Islet precursor cell (in vitro differentiated cells): ENCODE measurements at places on chromosomes 2 and 18.
A peak's percentile ranks its signal among the peaks of the same experiment; 100 is the strongest.

GRCh38 chr18:13281406-13281805, 62.8 kb downstream of the LDLRAD4 start:
- no peak for DNase-seq

DNA sequence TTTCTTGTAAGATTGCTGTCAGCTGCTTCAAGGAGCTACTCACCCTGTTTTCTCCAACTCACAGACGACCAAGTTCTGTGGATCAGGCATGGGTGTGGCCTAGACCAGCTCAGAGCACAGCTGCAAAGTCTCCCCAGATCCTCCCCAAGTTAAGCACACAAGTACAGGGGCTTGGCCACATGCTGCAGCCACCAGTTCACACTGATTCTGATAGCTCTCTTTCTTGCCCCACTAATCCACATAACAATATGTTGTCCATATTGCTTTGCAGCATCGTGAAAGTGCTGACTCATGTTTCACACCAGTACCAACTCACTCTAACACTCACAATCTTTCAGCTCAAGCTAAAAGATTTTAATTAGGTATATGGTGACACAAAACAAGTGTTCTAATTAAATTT, 437.0 kb downstream of the PARD3B start:
- DNase-seq, result peak; percentile 54

- DNase-seq, result no peak
Measured at GRCh38 chr2:215874418-215874817, 138.9 kb downstream of the MREG start.

GRCh38 chr18:22964116-22964515, 31.0 kb downstream of the RBBP8 start:
- DNase-seq, result no peak

DNA sequence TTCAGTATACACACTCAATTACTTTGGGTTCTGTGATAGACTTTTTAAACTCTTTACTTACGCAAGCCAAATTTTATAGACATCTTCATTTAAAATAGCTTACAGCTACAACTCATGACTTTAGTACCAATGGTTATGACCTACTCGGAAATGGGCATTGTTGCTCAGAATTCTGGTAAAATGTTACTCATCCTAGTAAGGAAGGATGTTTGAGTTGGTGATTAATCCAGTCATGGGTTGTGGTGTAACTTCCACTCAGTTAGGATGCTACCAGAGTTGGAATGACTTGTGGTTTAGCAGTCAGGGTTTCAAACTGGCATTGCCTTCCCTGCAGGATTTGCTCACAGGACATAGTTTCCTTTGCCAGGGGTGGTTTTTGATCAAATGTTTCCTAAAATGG, 7.4 kb upstream of the NPC1 start:
- DNase-seq, result no peak

DNA sequence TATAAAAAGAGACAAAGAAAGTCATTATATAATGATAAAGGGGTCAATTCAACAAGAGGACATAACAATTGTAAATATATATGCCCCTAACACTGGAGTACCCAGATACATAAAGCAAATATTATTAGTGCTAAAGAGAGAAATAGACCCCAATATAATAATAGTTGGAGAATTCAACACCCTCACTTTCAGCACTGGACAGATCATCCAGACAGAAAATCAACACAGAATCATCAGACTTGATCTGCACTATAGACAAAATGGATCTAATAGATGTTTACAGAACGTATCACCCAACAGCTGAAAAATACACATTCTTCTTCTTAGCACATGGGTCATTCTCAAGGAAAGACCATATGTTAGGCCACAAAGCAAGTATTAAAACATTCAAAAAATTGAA, 31.7 kb downstream of the CLHC1 start:
- no peak for DNase-seq

DNA sequence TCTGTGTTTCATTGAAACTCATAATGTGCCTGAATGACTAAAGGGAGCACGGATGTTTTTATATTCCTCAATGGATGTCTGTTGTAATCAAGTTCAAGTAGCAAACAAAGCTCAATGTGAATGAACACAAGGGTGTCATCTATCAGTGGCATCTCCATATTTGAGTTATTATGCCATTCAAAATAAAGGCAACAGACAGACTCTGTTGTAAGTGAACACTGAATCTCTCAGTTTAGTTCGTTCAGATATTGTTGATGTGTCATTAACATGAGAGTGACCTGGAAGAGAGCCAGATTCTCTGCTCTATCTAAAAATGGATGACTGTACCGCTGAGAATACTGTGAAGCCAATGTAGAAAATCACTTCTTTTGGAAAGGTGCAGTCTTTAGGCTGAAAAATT, 118.7 kb downstream of the NUP35 start:
- no peak for DNase-seq

- DNase-seq, result peak; percentile 84
Measured at GRCh38 chr2:219684721-219685689, 57.6 kb downstream of the SLC4A3 start.

DNA sequence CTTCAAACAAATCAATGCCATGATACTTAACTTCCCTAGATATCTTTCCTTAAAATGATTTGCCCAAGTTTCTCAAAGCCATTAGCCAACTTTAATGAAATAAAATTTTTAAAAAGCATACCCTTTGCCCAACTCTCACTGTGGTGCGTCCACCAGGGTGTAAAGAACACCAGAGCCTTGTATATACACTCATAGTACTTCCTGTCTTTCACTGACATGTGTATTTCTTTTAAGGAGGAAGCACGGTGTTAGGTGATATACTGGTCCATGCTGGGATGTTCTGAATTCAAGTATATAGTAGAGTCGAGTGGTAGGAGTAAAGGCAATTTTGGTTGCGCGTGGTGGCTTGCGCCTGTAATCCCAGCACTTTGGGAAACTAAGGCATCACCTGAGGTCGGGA, 22.7 kb downstream of the AAK1 start:
- no peak for DNase-seq

DNA sequence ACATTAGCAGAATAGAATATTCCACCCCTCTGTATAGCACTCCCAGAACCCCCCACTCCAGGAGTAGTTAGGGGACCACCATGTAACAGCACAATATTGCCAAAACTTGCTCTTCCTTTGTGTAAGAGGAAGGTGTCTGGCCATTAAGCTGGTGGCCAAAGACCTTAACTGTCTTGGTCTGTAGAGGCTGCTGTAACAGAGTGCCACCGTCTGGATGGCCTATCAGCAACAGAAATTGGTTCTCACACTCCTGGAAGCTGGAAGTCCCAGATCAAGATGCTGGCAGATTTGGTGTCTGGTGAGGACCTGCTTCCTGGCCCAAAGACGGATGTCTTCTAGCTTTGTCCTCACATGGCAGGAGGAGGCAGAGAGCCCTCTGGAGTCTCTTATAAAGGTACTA, 61.6 kb upstream of the TGFA start:
- no peak for DNase-seq

GRCh38 chr2:67806816-67807215, 256.0 kb downstream of the C1D start:
- DNase-seq, result no peak

- no peak for DNase-seq
Measured at GRCh38 chr2:156399224-156399949, 36.8 kb upstream of the GPD2 start.

DNA sequence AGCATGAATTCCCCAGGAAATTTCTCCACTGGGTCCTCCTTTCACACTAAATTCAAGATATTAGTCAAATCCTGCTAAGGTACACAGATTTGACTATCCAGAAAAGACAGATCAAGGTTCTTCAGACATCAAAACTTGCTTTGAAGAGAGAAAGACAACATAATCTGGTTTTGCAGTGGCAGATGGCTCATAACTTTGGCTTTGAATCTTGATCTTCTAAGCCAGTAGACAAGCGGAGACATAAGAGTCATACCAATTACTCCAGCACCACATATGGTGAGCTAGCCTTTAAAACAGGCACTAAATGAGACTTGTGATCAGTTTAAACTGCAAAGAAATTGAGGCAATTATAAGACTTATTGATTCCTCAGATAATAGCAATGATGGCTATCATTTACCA, 29.3 kb downstream of the PDE11A start:
- DNase-seq, result no peak

GRCh38 chr2:1754046-1754445, 9.7 kb upstream of the PXDN start:
- peak; percentile 49 for DNase-seq

GRCh38 chr2:167992278-167992677, 255.1 kb downstream of the STK39 start:
- DNase-seq, result no peak
